ENCODE measurements at places on chromosomes 1 and 21. TPM values are rescaled to one million over a fixed set of nuclear protein-coding genes. Genes with fewer than 3 reads are reported as not detected.
A peak's percentile ranks its signal among the peaks of the same experiment; 100 is the strongest.

DNA sequence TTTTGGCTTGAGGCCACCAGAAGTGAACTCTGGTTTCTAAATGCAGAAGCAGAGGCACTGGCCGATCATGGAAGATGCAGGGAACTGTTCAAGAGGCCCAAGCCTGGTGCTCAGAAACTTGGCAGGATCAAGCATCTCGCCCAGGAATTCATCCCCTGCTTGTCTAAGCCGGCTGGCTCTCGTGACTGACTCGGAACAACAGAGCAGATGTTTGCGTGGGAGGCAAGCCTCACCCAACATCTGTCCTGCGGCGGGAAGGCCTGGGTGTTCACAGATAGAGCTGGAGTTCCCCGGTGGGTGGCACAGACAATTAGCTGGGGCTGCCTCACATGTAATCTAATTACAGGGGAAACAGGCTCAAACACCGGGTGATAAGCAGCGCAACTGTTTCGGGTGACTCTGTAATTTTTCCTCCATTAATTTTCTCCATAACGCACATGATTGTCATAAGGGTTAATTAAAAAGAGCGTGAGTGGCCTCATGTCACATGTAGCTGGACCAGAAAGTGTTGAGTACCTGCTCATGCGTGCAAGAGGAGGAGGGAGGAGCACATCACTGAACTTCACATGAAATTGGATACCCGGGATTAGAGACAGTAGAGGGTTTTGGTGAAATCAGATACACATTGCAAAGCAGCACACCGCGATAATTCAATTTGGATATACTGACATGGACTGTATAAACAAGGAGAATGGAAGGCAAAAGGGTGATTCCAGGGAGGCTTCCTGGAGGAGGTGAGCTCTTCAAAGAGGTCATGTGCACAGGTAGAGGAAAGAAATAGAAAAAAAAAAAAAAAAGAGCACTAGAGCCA is 180.0 kb downstream of the ETS2 start:
- DNase-seq, result no peak

- DNase-seq, result peak; percentile 37
Observed at GRCh38 chr1:50023292-50024159, at the start of gene AGBL4. AGBL4 (minus strand) TSS chr1:50023954.

- DNase-seq, result no peak
Observed at GRCh38 chr1:224846119-224846907, 83.2 kb upstream of the DNAH14 start.

GRCh38 chr1:169148472-169149252 is 42.2 kb downstream of the ATP1B1 start:
- no peak for DNase-seq

- no peak for DNase-seq
Observed at GRCh38 chr1:9886092-9886742, 23.9 kb downstream of the CTNNBIP1 start.

DNA sequence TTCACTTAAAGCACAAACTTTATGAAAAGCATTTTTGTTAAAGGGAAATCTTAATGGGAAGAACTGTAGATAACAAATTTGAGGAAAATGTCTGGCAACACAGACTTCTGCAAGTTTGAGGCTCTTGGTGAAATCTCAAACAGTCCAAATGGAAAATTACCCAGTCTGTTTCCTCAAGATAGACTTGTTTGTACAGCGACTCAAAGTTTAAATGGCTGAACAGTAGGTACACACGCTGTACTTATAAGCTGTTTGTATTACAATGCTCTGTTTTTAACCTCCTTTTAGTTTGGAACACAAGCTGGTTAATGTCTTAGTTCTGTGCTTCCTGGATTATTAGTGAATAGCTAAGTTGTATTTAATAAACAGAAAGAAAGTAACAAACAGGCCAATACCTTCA is 217.1 kb downstream of the NFIA start:
- DNase-seq, result no peak

DNA sequence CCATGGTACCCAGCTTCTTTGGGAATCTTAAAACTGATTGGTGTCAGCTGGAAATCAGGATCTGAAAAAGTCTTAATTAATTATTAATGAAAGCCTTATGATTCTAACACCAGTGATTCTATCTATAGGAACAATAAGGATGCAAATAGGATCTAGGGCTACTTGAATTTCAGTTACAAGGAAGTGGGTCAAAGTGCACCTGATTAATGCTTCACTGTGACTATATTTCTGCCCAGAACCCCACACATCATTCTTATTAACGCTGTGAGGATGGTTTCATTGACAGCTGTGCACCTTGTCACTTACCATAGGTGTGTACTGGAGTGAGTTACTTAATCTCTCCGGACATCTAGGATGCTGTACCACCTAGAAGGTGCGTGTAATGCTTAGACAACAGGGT is 99.8 kb upstream of the ETV3 start:
- no peak for DNase-seq

AADACL3 gene
- not detected for total RNA-seq

HMCN1 gene
- 7.8 TPM for total RNA-seq

DNA sequence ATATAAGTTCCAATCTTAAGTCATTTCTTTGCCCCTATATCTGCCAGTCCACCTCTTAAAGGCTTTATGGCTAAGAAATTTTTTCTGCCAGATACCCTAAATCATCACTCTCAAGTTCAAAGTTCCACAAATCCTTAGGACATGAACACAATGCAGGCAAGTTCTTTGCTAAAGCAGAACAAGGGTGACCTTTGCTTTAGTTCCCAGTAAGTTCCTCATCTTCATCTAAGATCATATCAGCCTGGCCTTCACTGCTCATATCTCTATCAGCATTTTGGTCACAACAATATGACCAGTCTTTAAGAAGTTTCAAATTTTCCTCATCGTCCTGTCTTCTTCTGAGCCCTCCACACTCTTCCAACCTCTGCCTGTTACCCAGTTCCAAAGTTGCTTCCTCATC is 402.2 kb upstream of the RUNX1 start:
- no peak for DNase-seq

GRCh38 chr1:183353597-183353996 is 64.6 kb downstream of the NMNAT2 start:
- no peak for DNase-seq

FAM151A gene
- not detected for total RNA-seq

Measured in breast epithelium (tissue), 4 donors.